ENCODE measurements at places on chromosomes 4 and X.

- no peak for DNase-seq
Measured at GRCh38 chrX:39998636-39999406, 98.9 kb downstream of the BCOR start.

DNA sequence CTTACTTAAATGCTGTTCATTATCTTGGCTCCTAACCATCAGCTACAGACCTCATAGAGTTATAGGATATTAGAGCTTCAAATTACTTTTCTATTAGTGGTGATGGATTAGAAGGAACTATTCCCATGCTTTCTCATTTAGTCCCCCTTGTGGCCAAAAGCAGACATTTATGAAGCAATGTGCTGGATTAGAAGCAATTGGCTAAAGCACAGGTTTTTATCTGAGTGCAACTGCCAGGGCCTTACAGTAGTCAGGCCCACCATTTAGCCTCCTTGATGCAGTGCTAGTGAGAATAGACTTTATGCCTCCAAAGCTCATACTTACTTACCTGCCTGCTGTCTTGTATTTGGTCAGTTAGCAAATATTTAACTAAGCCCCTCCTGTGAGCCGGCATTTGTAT, 93.0 kb downstream of the TSPAN7 start:
- DNase-seq: no peak

- DNase-seq: no peak
Measured at GRCh38 chr4:78689700-78690323, 86.3 kb upstream of the BMP2K start.

DNA sequence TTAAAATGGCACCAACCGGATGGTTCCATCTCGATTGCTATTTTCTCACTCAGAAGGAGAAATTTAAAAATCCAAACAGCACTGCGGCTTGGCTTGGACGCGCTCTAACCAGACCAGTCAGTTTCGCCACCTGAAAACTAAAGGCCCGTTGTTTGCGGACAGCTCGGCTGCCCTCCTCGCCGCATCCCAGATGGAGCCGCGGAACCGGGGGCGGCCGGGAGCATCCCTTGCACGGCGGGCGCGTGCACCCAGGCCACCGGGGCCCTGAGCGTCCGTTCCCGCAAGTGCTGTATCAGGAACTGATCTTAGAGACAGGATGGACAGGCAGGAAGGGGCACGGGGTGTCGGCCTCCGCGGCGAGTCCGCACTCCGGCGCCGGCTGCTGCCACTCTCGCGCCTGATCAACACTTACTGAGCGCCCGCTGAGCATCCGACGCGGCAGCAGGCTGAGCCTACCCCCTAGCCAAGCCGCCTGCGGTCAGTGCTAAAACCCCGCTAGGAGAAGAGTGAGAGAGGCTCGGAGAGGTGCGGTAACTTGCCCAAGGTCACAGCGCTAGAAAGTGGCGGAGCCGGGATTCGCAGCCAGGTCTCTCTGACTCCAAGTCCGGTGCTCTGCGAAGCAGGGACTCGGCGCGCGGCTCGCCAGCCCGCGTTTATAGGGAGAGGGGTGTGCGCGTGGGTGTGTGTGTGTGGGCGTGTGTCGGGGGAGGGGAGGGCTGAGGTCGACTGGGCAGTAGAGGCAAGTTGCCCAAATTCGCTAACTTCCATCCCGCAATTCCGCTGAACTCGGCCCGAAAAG, at the start of gene CITED1:
Gene CITED1, minus strand, starts transcription at position 629 of the 799 bp plus-strand sequence. CDS start 3,045 bp downstream, outside the sequence.
- no peak for DNase-seq

- no peak for DNase-seq
Measured at GRCh38 chrX:14670819-14671218, 141.5 kb downstream of the GLRA2 start.

DNA sequence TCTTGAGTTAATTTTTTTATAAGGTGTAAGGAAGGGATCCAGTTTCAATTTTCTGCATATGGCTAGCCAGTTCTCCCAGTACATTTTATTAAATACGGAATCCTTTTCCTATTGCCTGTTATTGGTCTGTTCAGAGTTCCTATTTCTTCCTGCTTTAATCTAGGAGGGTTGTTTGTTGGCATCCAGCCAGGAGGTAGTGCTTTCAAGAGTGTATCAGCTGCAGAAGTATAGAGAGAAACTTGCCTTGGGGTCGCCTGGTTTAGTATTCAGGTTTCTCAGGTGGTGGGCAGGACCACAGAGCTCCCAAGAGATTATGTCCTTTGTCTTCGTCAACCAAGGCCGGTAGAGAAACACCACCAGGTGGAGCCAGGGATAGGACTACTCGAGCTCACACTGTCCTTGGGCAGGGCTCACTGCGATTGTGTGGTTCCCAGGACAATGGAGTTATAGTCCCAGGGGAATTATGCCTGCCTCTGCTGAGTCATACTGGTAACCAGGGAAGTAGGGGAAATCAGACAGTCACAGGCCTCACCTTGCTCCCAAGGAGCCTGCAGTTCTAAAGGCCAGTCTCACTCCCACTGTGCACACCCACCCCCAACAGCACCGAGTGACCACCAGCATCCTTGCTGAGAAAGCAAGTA, 168.1 kb downstream of the VSIG4 start:
- DNase-seq: no peak

Measured in activated CD4-positive, alpha-beta memory T cell treated with anti-CD3 and anti-CD28 coated beads, Interleukin-2, amount 10 ng/mL, durations not matched to agents 7 days and 5 days (primary cell).